ENCODE measurements at places on chromosomes 6 and 20.

DNA sequence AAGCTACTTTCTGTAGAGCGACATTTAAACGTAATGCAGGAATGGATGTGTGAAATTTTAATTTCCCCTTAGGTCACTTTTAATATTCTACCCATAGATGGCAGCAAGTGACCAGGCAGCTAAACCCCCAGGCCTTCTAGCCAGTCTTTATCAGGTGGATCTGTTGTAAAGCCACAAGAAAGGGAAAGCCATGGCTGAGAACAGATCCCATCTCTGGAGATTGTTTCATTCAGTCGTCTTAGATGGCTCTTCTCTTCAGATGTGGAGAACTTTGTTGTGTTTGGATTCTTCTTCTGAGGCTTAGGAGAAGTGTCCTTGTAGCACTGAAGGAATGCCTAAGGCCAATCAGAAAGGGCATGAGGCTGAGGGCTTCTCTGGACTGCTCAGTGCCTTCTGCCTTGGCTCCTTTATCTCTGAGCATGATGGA is 15.8 kb upstream of the RNF182 start:
- DNase-seq, result peak; percentile 87

DNA sequence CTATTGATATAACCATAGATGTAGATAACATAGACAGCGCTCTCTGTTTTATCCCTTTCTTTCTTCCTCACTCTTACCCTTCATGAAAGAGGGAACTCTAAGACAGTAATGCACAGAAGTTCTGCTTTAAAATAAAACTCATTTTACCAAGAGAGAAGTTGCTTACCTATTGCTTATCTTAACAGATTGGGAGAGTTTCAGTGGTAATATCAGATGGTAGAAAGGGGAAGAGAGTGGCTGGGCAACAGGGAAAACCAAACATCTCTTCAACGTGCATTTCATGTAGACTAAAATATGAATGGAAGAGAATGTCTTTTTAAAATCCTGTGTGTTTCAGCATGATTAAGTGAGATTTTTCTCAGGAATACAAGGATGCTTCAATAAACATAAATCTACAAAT is 45.3 kb upstream of the SIRPG start:
- DNase-seq, result peak; percentile 36

- DNase-seq, result no peak
Observed at GRCh38 chr20:6685181-6685582, 82.3 kb upstream of the BMP2 start.

GRCh38 chr20:19265646-19266374 is 53.4 kb downstream of the SLC24A3 start:
- DNase-seq, result no peak

DNA sequence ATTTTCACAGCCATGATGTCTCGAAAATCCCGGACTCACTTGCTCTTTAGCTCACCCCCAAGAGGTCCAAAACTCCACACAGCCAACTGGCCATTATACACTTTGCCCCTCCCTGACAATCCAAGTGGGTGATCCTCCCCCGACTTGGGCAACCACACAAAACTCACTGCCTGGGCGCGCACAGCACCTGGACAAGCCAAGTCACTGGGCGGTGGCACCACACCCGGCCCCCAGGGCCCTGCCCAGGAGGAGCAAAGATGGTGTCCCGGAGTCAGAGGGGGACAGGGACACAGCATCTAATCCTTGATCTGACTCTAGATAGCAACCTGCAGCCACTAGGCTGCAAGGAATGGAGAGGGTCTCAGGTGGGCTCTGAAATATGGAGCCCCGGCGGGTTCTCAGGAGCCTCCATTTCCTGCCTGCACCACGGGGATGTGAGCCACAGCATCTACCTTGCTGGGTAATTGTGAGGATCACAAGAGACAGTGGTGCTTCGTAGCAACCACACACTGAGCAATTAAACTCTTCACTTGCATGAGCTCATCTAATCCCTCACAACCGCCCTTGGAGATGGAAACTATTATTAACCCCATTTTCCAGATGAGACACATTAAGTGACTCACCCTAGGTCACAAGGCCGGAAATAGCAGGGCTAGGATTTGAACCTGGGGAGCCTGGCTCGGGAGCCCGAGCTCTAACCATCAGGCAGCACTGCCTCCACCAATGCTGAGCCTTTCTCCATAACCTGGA is 66.6 kb downstream of the BMP7 start:
- no peak for DNase-seq

DNA sequence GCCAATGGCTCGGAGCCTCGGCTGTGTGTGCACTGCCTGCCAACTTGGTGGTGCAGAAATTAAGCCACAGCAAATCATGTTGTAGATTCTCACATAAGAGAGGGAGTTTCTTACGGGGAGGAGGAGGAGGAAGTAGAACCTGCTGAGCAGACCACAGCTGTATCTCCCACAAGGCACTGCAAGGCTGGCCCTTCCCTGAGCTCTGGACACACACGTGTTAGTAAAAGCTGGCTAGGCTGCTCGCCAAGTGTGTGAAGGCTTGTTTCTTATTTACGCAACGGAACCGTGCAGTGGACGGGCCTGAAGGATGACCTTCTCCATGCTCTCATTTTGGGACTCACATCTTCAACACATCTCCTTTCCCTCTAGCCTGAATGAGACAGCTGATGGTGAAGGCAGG is 15.7 kb upstream of the QKI start:
- peak; percentile 51 for DNase-seq

DNA sequence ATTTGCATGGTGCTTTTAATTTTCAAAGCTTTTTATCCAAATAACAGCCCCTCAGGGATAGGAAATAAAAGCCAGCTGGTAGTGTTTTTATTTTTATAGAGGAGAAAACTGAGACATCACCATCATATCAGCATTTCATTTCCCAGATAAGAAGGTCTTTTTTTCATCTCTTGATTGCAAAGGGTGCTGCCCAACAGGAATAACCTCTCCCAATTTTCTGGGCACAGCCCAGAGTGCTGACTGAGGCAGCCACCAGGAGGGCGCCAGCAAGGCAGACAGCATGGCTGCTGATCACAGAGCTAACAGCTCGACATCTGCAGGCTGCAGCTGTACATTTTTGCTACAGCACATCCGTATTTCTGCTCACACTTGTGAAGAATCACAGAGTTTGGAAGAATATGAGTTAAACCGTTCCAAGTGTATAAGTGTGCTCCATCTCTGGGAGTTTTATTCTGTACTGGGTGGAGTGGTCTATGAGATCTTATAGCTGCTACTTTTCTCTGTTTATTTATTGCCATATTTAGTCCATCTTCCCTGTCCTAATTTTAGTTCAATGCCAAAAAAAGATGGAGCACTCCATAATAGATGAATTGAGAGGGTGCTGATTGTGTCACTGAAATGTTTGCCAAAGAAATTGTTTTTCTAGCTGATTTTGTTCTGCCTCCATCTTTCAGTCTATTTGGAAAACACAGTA is 85.5 kb upstream of the C20orf144 start:
- DNase-seq, result no peak

Measured in hematopoietic multipotent progenitor cell treated with erythropoietin and hydrocortisone succinate and interleukin-3 and kit ligand, for 4 days (in vitro differentiated cells).